ENCODE measurements at places on chromosomes 6 and 20.

- DNase-seq: no peak
These were observed 140.4 kb upstream of the COL21A1 start for GRCh38 chr6:56387621-56388414.

GRCh38 chr6:24052590-24052961 is 73.4 kb upstream of the NRSN1 start:
- no peak for DNase-seq

GRCh38 chr6:47357827-47358226 is 48.1 kb upstream of the TNFRSF21 start:
- DNase-seq: no peak

GRCh38 chr20:57475388-57476083 is 49.4 kb downstream of the CTCFL start:
- no peak for DNase-seq

DNA sequence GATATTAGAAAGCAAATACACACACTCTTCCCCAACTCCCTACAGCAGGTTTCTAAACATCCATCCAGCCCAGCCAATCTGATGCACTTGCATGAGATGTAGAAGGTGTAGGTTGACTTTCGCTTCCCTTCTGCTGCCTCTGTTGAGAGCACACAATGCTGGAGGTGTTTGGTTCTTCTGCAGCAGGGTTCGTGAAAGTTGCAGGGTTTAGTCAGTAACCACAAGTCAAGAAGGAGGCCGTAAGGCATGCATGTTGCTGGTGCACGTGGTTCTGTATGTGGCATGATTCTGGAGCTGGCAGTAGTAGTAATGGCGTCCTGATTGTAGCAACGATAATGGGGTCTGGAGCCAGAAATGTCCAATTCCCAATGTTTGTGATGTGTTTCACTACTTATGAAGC is 53.0 kb downstream of the DEK start:
- DNase-seq: no peak

- DNase-seq: no peak
These were observed 306.8 kb downstream of the LMBRD1 start for GRCh38 chr6:69489970-69490369.

GRCh38 chr20:25249198-25249931 is 1.5 kb downstream of the PYGB start:
- DNase-seq: no peak

GRCh38 chr6:95274686-95275235 is 302.6 kb upstream of the MANEA start:
- no peak for DNase-seq

GRCh38 chr6:73644030-73644429 is 9.8 kb downstream of the SLC17A5 start:
- DNase-seq: no peak

DNA sequence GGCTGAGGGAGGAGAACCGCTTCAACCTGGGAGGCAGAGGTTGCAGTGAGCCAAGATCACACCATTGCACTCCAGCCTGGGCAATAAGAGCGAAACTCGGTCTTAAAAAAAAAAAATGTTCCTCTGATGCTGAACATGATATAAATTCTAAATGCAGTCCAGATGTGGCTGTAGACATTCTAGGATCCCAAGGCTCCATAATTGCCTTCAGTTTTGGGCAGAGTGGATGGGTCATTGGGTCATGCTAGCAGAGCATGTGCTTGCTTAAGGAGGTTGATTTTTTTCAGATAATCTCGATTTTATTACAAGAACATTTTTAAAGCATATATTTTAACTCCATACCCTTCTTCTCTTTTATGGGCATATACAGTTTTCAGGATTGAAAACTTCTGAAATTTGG is 112.0 kb downstream of the UTRN start:
- no peak for DNase-seq

- DNase-seq: no peak
These were observed 105.3 kb upstream of the BMP5 start for GRCh38 chr6:55980627-55981211.

DNA sequence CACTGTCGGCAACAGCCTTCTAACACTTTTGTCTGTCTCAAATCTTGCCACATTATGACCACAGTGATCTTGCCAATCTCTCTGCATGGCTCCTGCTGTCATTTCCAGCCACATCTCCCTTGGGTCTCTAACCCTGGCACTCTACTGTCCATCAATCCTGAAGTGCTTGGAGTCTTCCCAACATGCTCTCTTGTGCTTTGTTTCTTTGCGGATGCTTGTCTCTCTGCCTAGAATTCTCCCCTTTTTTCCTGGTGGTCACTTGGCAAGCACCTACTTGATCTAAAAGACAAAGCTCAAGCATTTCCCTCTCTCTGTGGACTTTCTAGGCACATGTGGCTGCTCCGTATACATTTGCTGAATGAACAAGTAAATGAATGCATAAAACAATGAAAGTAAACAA is 290.7 kb upstream of the MAP3K7 start:
- DNase-seq: no peak

DNA sequence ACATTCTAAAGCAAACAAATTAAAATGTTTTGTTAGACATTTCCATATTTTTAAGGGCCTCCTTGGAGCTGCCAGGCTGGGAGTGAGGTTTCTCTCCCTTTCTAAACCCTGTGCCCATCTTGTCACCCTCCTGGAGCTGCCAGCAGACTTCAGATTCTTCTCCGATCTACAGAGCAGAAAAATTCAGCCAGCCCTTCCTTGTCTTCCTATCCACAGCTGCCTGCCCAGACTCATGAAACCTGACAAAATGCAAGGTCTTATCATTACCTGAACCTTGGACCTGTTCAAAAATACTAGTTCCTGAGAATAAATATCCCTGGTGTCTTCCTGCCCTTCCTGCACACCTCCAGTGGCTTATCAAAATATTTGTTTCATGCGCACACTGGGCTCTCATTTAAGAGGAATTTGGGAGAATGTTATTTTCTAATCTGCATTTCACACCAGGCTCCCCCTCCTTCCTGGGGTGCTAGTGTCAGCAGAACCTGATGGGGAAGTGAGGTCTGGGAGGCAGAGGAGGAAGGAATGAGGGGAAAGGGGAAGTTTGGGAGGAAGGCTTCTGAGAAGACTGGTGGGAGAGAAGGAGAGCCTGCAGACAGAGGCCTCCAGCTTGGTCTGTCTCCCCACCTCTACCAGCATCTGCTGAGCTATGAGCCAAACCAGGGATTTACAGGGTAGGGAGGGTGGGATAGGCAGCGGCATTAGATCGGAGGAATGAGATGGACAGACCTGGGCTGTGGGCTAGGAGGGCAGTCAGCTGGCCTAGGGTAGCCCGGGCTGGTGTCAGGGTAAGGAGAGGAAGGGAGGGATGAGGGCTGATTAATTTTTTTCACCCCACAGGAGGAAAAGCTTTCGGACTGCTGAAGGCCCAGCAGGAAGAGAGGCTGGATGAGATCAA is at the start of gene AIF1:
Gene AIF1, plus strand, starts transcription at position 551 of the 895 bp plus-strand sequence. Its CDS starts 96 bp downstream, at position 647.
- no peak for DNase-seq

- DNase-seq: no peak
These were observed 2.0 kb downstream of the LKAAEAR1 start for GRCh38 chr20:64082126-64082731.

DNA sequence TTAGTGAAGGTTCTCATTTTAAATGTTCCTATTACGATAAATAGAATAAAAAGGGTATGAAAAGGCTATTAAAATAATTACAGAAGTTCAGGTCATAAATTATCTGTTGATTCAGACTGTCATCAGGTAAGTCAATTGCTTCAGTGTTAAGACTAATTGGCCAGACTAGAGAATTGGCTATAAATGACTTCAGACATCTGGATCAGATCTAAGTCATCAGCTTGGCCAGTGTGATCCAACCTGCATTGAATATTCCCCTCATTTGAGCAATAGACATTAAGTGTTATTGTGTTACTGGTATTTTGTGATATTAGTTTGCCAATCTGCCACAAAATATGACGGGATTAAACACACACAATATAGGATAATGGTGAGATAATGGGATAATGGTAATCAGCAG is 377.6 kb upstream of the CITED2 start:
- DNase-seq: no peak

GRCh38 chr6:45675634-45676033 is 297.9 kb upstream of the SUPT3H start:
- no peak for DNase-seq

DNA sequence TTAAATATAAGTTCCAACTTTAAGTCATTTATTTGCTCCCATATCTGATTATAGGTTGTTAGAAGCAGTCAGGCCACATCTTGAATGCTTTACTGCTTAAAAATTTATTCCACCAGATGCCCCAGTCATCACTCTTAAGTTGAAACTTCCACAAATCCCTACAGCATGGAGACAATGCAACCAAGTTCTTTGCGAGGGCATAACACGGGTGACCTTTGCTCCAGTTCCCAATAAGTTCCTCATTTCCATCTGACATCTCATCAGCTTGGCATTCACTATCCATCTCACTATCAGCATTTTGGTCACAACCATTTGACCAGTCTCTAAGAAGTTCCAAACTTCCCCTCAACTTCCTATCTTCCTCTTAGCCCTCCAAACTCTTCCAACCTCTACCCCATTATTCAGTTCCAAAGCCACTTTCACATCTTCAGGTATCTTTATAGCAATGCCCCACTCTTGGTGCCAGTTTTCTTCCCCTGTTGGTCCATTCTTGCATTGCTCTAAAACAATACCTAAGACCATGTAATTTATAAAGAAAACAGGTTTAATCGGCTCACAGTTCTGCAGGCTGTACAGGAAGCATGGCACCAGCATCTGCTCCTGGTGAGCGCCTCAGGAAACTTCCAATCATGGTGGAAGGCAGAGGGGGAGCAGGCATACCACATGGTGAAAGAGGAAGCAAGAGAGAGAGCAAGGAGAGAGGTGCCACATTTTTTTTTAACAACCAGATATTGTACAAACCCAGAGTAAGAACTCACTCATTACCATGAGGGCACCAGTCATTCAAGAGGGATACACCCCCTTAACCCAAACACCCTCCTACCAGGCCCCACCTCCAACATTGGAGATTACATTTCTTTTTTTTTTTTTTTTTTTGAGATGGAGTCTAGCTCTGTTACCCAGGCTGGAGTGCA is 15.9 kb upstream of the ITPR3 start:
- no peak for DNase-seq

Data from esophagus squamous epithelium (tissue), 5 donors.